ENCODE measurements at places on chromosomes 7 and 10.

- DNase-seq: no peak
These were observed 3.0 kb upstream of the CYP2C18 start for GRCh38 chr10:94680544-94680943.

DNA sequence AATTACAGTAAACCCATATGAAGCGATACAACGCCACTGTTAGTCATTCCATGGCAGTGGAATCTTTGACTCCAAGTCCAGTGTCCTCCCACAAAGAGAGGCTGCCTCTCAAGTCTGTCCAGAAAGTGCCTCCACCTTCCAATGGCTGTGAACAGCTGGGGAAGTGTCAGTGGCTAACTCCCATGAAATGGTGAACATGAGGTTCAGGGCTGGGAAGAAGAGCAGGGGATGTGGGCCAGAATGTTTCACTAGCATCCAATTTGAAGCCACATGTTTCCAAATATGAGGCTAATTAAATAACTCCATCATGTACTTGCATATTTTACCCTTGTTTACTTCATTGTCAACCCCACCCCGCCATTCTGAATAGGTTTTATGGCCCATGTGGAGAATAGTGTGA lies 53.1 kb upstream of the CHST15 start:
- no peak for DNase-seq

DNA sequence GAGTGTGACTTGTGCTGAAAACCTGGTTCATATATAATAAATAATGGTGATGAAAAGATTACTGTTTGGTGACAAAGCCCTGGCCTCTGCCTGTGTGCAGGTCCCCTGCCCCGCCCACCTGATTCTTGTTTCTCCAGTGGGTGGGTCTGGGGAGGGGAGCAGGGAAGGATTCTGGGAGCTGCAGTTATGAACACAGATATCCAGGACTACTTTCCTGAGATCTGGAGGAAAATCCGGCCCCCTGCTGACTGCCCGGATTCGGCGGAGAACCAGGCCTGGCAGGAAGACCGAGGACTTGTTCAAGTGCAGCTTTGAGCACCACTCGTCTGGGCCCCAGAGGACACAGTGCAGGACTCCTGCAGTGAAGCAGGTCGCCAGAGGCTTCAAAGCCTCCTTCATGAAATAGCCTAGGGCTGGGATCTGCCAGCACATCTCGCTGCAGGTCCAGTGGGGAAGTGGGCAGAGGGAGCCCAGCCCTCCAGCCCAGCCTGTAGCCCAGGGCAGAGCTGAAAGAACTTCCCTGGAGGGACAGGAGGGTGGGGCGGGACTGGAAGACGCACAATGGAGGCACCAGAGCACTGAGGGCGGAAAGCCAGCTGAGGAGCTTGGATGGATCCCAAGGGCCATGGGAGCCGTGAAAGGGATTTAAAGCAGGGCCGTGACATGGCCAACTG lies 7.0 kb downstream of the ATP6V0E2 start:
- DNase-seq: no peak

- DNase-seq: no peak
These were observed 64.1 kb downstream of the PIK3AP1 start for GRCh38 chr10:96656198-96656577.

GRCh38 chr10:87760195-87760905 lies 57.7 kb downstream of the ATAD1 start:
- no peak for DNase-seq

GRCh38 chr10:60003651-60004523 lies 97.5 kb upstream of the CCDC6 start:
- DNase-seq: no peak

GRCh38 chr7:31340603-31341002 lies at the start of gene NEUROD6:
Gene NEUROD6 (minus strand): TSS chr7:31340726. CDS start chr7:31339268, 1,458 bp downstream.
- DNase-seq: no peak

DNA sequence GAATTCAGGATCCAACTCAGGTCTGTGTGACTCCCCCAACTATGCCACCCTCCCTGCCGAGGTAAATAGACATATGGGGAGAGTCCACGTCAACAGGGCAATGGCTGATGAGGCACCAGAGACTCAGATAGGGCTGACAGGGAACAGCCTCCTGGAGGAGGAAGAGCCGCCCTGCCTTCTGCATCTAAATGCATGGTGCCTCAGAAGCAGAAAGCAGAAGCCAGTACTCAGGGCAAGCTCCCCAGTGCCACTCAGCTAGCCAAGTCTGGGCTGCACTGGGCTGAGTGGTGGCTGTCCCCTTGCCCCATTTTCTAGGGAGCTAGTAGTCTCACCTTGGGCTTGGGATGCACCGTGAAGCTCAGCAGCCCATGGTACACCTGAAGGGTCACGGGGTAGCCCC lies 11.0 kb downstream of the RRP12 start:
- DNase-seq: no peak

DNA sequence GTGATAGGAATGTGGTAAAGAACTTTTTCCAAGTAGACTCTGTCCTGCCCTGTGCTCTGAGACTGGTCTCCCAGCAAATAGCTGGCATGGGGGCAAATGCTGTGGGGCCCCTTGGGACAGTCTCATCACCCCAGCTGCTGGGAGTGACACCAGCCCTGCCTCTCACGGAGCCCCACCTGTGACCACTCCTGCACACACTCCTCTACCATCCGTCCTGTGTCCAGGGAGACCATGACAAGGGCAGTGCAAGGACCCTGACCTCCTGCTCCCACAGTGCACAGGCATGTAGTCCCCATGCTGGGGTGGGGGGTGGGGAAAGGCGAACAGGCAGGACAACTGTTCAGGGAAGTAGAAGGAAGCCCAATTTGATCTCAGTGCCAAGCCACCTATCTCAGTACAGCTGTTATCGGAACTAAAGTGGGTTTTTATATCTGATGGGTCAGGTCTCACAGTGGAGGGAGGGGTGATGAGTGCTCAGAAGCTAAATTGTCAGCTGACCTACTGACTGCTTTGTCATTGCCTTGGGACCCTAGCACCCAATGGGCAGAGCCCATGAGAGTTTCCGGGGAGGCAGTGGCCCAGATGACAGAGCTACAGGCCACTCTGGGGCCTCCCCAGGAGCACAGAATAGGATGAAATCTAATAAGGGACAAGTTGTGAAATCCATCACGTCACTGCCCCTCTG lies 24.5 kb downstream of the VSTM4 start:
- no peak for DNase-seq

DNA sequence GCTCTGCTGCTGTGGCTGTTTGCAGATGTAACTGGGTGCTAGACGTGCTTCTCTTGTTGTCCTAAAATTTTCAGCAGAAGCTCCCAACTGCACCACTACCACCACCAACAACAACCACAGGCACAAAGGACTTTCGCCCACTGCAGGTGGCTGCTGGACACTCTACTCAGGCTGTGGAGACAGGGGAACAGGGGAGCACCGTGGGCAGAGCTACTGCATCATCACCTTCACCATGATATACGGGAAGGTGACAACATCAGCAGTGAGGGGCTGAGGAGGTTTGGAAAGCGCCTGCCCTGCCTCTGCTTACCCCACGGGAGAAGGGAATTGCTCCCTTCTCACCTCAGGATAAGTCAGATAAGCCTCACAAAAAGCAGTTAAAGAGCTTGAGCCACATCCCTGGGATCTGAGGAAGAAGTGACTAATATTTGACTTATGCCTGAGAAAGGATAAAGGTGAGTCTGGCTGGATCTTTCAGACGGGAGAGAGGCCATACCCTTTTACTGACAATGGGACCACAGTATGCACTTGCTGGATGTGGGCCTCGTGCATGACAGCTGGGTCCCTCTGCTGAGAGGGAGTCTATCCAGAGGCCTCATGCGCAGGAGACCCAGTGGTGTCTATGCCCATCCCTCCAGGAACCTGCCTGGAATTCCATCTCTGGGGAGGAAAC lies 217.6 kb downstream of the KLF6 start:
- no peak for DNase-seq

DNA sequence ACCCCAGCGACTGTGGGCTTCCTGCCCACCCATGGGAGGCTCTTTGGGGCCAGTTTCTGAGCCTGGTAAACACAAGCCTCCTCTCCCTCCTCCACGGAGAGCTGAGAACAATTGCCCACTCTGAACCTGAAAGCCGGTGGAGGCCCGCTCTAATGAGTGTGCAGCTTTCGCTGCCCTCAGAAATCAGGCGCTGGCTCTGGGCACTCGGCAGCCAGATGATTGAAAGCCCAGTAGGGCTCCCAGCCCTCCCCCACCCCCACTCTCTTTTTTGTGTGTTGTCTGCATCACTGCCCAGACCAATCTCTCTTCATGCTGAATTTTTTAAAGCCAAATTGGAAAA lies 438.9 kb downstream of the RPS24 start:
- DNase-seq: no peak

All from activated CD4-positive, alpha-beta T cell treated with anti-CD3 and anti-CD28 coated beads, Interleukin-2, Interleukin-4, amounts not matched to agents 100 ng/mL and 50 ng/mL, durations not matched to agents 16 hours and 8 hours (primary cell).